ENCODE measurements at places on chromosomes 1 and 21.

- no peaks in the 10 kb centered on the region for H3K27me3 ChIP-seq
- H3K36me3 ChIP-seq, result no peaks in the 10 kb centered on the region
- H3K4me1 ChIP-seq, result no peaks in the 10 kb centered on the region
- no peak for DNase-seq
- H3K4me3 ChIP-seq, result no peak overlapping the region
- H3K27ac ChIP-seq, result no peak overlapping the region
Measured at GRCh38 chr1:216476341-216476740, 53.1 kb upstream of the USH2A start.

GRCh38 chr21:25818121-25818520 is 83.3 kb downstream of the GABPA start:
- no peaks in the 10 kb centered on the region for H3K4me1 ChIP-seq
- no peaks in the 10 kb centered on the region for H3K36me3 ChIP-seq
- no peak overlapping the region for H3K27ac ChIP-seq
- no peak for DNase-seq

DNA sequence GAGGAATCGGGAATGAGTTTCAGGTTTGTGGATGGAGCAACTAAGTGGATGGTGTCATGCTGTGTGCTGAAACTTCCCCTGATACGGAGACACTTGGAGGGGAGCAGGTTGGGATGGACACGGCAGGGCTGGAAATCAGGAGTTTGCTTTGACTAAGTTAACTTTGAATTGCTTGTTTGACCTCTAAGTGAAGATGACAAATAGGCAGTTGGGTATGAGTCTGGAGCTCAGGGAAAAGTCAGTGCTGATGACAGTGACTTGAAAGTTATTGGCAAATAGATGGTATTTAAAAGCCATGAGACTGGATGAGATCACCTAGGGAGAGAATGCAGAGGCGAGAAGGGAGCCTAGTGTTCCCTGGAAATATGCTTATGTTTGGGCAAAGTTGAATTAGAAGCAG is 12.8 kb upstream of the ZSCAN20 start:
- DNase-seq, result peak; percentile 47
- H3K27me3 ChIP-seq, result no peaks in the 10 kb centered on the region
- no peak overlapping the region for H3K4me3 ChIP-seq
- no peak overlapping the region for H3K27ac ChIP-seq

DNA sequence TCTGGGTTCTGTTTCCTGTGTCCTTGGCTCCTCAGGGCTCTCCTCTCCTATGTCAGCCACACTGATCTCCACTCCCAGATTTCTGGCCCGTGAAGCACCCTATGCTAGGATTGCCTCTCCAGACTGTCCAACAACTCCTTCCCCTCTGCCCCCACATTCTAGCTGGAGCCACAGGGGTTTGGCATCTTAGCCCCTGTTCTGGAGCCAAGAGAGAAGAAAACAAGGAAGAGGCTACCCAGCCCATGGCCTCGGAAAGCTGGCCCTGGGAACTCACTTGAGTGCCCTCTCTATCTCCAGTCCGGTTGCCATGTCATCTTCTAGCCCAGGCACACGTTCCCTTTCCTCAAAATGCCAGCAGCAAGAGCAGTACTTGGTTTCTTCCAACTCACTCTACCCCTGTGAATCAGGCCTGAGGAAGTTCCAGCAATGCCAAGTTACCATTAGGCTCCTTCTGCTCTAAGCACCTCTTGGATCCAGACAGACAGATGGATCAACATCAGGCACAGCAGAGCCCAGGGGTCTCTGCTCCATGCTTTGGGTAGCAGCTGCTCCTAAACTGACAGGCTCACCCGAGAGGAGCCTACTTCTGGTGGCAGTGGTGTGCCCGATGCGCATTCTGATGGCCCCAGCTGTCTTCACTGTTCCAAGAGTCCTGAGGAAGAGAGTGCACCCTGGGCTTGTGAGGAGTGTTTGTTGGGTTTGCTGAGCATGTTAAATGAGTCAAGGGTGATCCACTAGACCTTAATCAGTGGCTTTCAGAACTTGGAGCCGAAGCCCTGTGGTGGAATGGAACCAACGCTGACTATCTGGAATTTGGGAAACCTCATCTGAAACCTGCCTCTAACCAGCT is 11.6 kb upstream of the GPR61 start:
- peaks cover 10% of the 10 kb centered on the region for H3K27me3 ChIP-seq
- no peak overlapping the region for H3K27ac ChIP-seq
- H3K4me3 ChIP-seq, result no peak overlapping the region
- no peak for DNase-seq

GRCh38 chr1:83693427-83694126 is 305.4 kb downstream of the TTLL7 start:
- DNase-seq, result peak; percentile 27
- H3K36me3 ChIP-seq, result no peaks in the 10 kb centered on the region
- peak overlapping the region; percentile 18 for H3K4me3 ChIP-seq
- no peak overlapping the region for H3K27ac ChIP-seq
- no peaks in the 10 kb centered on the region for H3K27me3 ChIP-seq
- H3K4me1 ChIP-seq, result peaks cover 3% of the 10 kb centered on the region

- no peak overlapping the region for H3K27ac ChIP-seq
- no peak for DNase-seq
- H3K27me3 ChIP-seq, result peaks cover 17% of the 10 kb centered on the region
Measured at GRCh38 chr1:212586206-212587015, 22.1 kb upstream of the ATF3 start.

DNA sequence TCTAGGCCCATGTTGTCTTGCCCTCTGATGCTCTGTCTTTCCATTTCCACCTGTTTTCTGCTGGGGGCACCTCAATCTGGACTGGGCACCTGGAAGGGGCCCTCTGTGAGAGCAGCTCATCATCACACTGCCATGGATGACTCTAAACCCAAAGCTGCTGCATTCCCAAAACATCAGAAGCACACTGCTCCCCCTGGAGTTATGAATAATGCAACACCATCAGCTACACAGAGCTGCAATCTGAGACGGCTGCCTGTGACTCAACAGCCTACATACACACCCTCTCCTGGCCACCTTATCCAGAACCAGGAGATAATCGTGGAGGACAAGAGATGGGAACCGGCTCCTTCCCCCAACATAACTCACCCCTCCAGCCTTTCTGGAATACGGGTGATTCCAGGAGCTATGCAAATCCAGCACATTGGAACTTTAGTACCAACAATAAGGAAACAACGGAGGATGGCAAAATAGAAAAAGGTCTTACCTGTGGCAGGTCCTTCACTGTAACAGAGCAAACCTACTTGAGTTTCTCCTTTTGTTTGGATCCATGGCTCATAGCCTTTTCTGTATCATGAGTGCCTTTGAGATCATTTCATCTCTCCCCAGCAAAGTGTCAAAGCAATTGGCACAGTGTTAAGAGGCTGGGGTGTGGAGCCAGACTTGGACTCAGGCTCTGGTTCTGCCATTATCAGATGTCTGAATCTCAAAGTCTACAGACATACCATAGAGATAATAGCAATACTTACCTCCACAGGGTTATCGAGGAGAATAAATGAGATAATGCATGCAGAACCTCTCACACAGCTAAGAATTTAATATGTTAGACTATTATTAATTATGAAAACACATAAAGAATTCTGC is 29.3 kb downstream of the AK2 start:
- no peak overlapping the region for H3K27ac ChIP-seq
- no peaks in the 10 kb centered on the region for H3K27me3 ChIP-seq
- DNase-seq, result peak; percentile 92
- peaks cover 4% of the 10 kb centered on the region for H3K36me3 ChIP-seq
- H3K4me1 ChIP-seq, result peaks cover 6% of the 10 kb centered on the region

DNA sequence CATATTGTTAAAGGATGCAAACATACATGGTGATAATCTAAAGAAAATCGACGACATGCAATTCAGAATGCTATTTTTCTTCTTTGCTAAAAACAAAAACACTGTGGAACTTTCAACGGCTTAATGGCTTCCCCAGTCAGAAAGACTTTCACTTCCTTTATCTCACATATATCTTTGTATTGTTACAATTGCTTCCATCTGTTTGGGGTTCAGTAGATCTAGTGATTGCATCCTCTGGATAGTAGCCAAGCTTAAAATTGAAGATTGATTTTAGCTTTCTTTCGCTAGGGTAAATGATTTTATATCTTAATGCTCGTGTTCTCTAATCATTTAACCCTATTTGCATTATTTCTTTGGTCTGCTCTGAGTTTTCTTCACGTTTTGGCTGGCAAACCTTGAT is 31.8 kb upstream of the ADAMTS1 start:
- no peaks in the 10 kb centered on the region for H3K27me3 ChIP-seq
- no peaks in the 10 kb centered on the region for H3K4me1 ChIP-seq
- no peak overlapping the region for H3K27ac ChIP-seq

GRCh38 chr1:100188617-100189016 is 10.6 kb upstream of the LRRC39 start:
- no peaks in the 10 kb centered on the region for H3K4me1 ChIP-seq
- no peaks in the 10 kb centered on the region for H3K36me3 ChIP-seq
- no peaks in the 10 kb centered on the region for H3K27me3 ChIP-seq
- DNase-seq, result peak; percentile 81
- H3K4me3 ChIP-seq, result no peak overlapping the region

- H3K27me3 ChIP-seq, result no peaks in the 10 kb centered on the region
- no peak overlapping the region for H3K4me3 ChIP-seq
- peak; percentile 29 for DNase-seq
- H3K27ac ChIP-seq, result no peak overlapping the region
- H3K4me1 ChIP-seq, result no peaks in the 10 kb centered on the region
- H3K36me3 ChIP-seq, result peaks cover 14% of the 10 kb centered on the region
Measured at GRCh38 chr1:204545202-204545601, 29.0 kb downstream of the MDM4 start.

DNA sequence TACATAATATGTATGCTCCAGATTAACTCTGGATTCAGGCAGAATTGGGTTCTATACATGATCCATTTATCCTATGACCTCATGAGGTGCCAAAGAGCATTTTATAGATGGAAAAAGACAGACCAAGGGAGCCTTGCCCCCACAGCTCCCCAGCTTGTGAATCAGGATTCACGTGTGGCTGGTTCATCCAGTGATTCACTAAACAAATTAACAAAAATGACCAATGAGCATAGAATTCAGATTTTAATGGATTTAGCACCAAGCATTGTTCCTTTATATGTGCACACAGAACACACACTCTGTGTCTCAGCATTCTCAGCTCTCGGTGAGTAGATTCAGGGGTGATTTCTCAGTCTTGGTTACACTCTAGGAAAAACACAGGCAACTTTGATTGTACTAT is 51.7 kb upstream of the BARHL2 start:
- H3K4me3 ChIP-seq, result no peak overlapping the region
- DNase-seq, result no peak
- no peaks in the 10 kb centered on the region for H3K4me1 ChIP-seq

- no peaks in the 10 kb centered on the region for H3K36me3 ChIP-seq
- H3K4me3 ChIP-seq, result no peak overlapping the region
- DNase-seq, result no peak
- H3K4me1 ChIP-seq, result peaks cover 16% of the 10 kb centered on the region
Measured at GRCh38 chr1:30890502-30891226, 17.9 kb downstream of the SDC3 start.

Measured in fibroblast of lung (primary cell).